A549 treated with CpdA at 1 μM for 4 hours (cell line): ENCODE measurements at places on chromosomes 4 and X. TPM values are rescaled to one million over a fixed set of nuclear protein-coding genes. Genes with fewer than 3 reads are reported as not detected.

The KLB gene
- total RNA-seq = 0.07 to 0.13 TPM (median 0.09 TPM) in 5 replicates

The MAP3K15 gene
- 1.8 to 2.2 TPM (median 2.1 TPM) in 5 replicates for total RNA-seq

The CYSLTR1 gene
- total RNA-seq = not detected in 5 replicates

The NWD2 gene
- not detected in 5 replicates for total RNA-seq

The TCP11X2 gene
- not detected in 5 replicates for total RNA-seq

The HSD17B13 gene
- 0.05 to 0.12 TPM (median 0.09 TPM) in 4 of 5 replicates, not detected in the other for total RNA-seq
